NCI-H1694 treated with DMSO at 0.1 percent for 48 hours (cell line): ENCODE measurements at places on chromosomes 2 and 18.
A peak's percentile ranks its signal among the peaks of the same experiment; 100 is the strongest.

- DNase-seq = no peak
Measured at GRCh38 chr2:3432693-3433338, 53.3 kb downstream of the TRAPPC12 start.

DNA sequence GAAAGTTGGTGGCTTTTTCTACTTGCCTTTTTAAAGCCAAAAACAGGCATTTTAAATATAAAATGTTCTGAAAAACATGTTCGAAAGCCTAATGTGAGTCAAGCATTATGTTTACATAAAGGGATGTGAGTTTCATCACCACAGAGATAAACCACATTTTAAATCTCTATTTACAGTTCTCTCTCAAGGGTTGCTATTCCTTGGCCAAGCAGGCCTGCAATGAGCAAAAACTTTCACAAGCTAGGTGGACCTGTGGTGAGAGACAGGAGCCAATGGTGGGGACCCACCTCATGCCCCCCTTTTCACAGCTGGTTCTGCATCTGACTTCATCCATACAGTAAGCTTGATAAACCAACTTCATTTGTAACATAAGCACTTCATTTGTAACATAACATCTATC, 65.1 kb downstream of the CUL3 start:
- no peak for DNase-seq

GRCh38 chr2:50627505-50627904, 404.4 kb downstream of the NRXN1 start:
- no peak for DNase-seq

DNA sequence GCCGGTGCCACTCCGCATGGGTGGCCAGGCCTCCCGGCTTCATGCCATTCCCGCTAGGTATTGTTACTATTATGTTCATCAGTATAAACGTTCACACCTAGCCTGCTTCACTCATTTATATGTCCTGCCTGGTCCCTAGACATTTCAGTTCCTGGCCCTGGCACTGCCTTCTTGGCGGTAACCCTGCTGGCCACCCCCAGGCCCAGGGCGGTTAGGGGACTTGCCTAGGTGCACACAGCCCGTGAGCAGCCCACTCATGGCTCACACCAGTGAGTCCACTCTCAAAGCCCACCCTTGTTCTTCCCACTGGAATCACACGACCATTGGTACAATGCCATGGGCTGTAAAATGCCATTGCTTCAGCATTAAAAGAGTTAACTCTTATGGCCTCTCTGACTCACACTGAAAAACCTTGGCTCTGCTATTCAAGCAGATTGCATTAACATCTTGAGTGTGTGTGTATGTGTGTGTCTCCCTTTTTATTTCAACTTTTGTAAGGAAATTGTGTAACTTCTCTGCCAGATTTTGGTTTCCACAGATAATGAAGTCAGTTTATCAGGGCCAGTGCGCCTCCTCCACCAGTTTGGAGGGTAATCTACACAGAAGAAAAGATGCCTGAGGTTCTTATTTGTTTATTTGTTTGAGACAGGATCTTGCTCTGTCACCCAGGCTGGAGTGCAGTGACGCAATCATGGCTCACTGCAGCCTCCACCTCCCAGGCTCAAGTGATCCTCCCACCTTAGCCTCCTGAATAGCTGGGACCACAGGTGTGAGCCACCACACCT, 74.2 kb downstream of the RAB31 start:
- peak; percentile 3 for DNase-seq

DNA sequence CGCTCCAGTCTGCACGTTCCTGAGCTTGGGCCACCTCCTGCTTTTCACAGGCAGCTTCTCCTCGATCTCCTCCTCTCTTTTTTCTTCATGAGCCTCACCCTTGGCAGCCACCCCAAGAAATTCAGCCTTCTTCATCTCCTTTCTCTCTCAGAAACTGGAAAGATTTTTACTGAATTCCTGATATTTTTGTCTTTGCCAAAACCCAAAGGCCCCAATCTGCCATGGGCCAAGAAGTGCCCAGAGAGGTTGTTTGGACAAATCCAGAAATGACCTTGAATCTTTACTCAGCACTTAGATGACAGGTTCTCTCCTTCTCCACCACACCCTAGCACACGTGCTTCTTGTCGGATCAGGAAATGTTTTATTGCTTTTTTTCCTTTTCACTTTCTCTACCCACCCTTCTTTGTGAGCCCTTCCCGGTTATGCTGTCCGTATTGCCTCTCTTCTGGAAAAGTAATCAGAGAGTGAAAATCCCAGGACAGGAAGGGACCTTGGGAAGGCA, 134.5 kb upstream of the TNP1 start:
- no peak for DNase-seq

DNA sequence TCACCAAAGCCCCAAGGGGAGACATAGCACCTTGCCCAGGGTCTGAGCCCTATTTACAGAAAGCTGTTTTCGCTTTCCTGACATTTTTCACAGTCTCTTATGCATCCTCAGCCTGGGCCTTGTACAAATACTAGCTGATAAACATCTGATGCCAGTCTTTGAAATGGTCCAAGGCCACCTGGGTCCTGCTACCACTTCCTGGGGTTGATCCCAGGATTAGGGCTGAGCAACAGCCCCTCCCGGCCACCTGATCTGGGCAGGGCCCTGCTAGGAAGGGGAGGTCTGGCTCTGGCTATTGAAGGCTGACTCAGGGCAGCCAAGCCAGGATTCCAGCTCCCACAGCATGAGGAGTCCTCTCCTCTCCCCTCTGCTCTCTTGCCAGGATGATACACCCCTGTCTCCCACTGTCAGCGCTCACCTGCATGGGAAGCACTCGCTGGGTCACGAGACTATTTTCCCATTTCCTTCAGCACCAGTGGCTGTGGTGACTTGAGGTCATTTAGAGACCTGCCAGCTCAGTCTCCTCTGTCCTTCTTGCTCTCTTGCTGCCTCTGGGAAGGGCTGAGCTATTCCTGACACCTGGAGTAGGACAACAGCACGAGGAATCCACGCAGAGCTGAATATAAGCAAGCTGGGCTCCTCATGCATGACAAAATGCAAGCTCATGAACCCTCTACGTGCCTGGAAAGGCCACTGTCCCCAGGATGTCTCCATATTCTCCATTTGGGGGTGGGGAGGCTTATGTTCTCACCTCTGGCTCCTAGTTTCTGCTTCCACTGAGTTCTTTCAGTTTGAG, 53.0 kb upstream of the LGALSL start:
- no peak for DNase-seq

GRCh38 chr2:213015387-213016165, 135.8 kb downstream of the IKZF2 start:
- DNase-seq = no peak

- no peak for DNase-seq
Measured at GRCh38 chr2:182606728-182607681, 109.1 kb upstream of the DNAJC10 start.

DNA sequence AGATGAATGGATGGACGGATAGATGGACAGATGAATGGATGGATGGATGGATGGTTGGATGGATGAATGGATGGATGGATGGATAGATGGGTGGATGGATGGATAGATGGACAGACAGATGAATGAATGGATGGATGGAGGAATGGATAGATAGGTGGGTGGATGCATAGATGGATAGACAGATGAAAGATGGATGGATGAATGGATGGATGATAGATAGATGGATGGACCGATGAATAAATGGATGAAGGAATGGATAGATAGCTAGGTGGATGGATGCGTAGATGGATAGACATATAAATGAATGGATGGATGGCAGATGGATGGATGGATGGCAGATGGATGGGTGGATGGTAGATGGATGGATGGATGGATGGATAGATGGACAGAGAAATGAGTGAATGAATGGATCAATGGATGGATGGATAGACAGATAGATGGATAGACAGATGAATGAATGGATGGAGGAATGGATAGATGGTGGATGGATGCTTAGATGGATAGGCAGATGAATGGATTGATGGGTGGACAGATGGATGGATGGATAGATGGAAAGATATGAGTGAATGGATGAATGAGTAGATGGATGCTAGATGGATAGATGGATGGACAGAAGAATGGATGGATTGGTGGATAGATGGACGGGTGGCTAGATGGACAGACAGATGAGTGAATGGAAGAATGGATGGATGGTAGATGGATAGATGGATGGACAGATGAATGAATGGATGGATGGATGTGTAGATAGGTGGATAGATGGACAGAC, 167.9 kb downstream of the TRIM43 start:
- DNase-seq = no peak

- DNase-seq = no peak
Measured at GRCh38 chr2:147547440-147547839, 297.4 kb upstream of the ACVR2A start.

DNA sequence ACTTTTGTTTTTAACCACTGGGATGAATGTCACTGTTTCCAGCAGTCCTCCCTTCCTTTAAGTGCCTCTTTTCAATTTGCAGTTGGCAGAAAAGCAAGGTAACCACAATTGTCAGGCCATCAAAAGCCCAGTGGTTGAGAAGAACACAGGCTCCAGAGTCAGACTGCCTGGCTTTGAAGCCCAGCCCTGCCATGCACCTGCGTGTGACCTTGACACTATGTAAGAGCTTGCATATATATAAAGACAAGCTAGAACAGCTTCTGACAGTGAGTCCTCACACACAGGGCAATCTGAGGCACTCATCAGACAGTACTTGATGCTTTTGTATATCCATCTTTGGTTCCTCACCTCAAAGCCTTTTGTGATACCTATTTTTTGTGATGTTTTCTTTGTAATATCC, 11.0 kb downstream of the CCBE1 start:
- no peak for DNase-seq

- DNase-seq = no peak
Measured at GRCh38 chr18:42901161-42901560, 214.3 kb downstream of the RIT2 start.

DNA sequence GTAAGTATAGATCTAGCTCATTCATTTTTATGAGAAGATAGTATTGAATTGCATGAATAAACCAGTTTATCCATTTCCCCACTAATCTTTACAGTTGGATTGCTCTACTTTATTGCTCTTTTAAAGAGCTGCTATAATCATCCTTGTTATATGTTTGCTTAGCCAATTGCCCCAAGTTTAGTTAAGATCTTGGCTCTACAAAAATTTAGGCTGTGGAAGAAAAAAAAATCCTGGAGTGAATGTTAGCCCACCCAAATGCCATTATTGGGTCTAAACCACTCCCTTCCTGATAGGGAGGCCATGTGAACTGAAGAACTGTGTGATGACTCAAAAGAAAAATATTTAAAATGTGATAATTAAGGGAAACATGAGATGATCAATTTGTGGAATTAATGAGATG, 2.9 kb downstream of the ALS2 start:
- DNase-seq = no peak

DNA sequence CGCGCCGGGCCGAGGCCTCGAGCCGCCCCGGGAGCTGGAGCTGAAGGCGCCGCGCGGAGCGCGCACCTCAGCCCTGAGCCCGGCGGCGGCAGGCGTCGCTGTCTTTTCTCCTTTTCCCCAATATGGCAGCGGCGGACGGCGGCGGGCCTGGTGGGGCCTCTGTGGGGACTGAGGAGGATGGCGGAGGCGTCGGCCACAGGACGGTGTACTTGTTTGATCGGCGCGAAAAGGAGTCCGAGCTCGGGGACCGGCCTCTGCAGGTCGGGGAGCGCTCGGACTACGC, 369 bp downstream of the SMCHD1 start:
- DNase-seq = no peak

GRCh38 chr2:61247204-61247812, 85.3 kb downstream of the C2orf74 start:
- DNase-seq = no peak

- no peak for DNase-seq
Measured at GRCh38 chr18:79379931-79380815, 15.6 kb upstream of the NFATC1 start.

- DNase-seq = no peak
Measured at GRCh38 chr18:63040788-63041410, 278.7 kb downstream of the BCL2 start.

DNA sequence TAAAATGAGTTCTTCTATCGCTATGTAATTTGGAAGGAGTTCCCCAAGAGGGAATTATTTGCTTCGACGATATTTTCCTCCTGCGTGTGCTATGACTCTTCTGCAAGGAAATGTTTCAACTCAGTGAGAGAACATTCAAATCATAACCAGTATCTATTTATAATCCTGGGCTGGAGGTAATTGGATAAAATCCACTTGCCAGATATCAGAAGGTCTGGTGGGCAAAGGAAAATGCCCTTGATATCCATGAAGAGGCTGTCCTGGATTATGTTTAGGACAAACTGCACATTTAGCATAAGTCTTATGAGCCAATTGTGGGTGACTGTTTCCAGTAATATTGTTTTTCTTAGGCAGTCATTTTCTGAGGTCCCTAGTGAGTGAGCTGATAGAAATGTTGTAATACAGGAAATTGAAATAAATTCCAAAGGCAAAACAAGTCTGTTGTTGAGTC, 17.7 kb downstream of the RPIA start:
- DNase-seq = no peak

DNA sequence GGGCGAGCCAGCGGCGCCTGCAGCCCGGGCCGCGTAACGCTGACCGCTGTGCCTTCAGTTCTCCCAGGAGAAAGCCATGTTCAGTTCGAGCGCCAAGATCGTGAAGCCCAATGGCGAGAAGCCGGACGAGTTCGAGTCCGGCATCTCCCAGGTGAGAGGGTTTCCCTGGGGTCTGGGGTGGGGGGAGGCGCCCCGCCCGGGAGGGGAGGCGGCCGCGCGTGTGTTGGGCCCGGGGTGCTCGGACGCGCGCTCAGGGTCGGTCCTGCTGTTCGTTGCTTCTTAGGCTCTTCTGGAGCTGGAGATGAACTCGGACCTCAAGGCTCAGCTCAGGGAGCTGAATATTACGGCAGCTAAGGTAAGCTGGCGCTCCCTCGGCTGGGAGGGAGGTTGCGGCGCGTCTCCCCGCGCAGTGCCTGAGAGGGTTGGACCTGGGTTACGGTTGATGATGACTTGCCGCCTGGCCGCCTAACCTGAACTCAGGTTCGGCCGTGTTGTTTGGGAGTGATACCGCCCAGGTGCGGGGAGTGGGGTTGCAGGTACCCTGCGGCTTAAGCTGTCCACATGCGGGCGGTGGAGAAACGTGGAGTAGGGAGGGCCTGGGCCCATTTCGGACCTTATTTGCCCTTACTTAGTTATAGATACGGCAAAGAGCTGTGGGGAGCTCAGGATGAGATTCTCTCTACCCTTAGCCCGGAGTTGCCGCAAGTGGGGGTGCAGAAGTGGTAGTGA, 638 bp downstream of the RPS7 start:
- DNase-seq = no peak

- no peak for DNase-seq
Measured at GRCh38 chr2:216522892-216523502, 24.4 kb downstream of the RPL37A start.

- DNase-seq = no peak
Measured at GRCh38 chr2:48982887-48983435, 171.4 kb downstream of the FSHR start.

DNA sequence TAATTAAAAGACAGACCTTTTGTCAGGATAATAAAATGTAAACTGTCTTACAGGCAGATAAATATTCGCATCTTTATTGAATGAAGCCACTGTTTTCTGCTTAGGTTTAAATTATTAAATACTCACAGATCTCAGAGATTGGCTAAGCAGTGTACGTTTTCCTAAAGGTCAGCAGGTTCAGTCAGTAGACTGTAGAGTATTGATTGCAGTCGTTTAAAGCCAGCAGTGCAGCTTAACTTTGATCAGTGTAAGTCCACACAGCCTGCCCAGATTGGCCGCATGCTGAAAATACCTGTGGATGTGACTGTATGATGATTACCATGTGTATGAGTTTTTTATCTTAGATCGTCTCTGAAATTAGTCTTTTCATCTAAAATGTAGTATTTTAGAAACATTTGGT, 42.3 kb downstream of the ATP9B start:
- no peak for DNase-seq
